Sigmoid colon (tissue), 7 donors: ENCODE measurements at places on chromosomes 13 and 19. TPM values are rescaled to one million over a fixed set of nuclear protein-coding genes. Genes with fewer than 3 reads are reported as not detected.

Gene YJEFN3
- 0.71 TPM for total RNA-seq

DNA sequence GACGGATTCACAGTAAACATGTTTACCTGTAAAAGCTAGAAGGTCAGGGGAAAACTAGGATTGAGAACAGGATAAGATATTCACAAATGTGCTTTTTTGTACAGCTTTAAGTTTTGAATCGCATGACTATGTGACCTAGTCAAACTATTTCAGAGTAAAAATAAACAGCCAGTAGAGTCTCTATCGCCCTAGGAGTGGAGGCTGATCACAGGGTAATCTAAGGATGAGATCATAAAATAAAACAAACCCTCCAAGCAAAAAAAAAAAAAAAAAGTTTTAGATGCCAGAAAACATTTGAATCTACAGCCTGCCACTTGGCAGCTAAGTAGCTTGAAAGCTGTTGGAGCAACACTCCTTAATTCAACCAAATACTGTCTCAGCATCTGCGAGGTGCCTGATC, 26.8 kb downstream of the ZNF350 start:
- no peak overlapping the region for H3K27ac ChIP-seq
- DNase-seq = no peak
- peaks cover 5% of the 10 kb centered on the region for H3K36me3 ChIP-seq
- H3K4me1 ChIP-seq = no peaks in the 10 kb centered on the region

- no peaks in the 10 kb centered on the region for H3K27me3 ChIP-seq
- no peak overlapping the region for H3K27ac ChIP-seq
- no peaks in the 10 kb centered on the region for H3K4me1 ChIP-seq
- no peak for DNase-seq
- H3K36me3 ChIP-seq = no peaks in the 10 kb centered on the region
- H3K4me3 ChIP-seq = no peak overlapping the region
Measured at GRCh38 chr19:31066385-31066784, 282.9 kb downstream of the TSHZ3 start.

DNA sequence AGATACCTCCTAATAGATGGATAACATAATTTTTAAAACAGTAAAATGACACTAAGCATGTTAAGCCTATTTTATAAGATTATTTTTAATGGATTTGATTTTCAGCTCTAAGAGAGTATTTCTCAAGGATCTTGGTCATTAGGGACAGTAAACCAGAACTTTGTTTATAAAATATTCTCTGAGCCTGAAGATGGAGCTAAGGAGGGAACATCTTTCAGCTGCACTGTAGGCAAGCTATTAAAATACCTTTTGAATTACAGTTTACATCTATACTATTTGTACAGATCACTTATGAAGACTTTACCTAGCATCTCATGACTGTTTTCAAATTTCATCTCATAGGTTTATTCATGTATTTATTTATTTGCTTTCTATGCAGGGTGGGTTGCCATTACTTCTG, 345.3 kb downstream of the MYO16 start:
- no peak overlapping the region for H3K27ac ChIP-seq
- no peaks in the 10 kb centered on the region for H3K36me3 ChIP-seq
- no peaks in the 10 kb centered on the region for H3K27me3 ChIP-seq
- H3K4me3 ChIP-seq = no peak overlapping the region
- no peaks in the 10 kb centered on the region for H3K4me1 ChIP-seq

- peak within 1 kb of the TSS; percentile 35 for H3K4me3 ChIP-seq
- peak within 1 kb of the TSS; percentile 45 for H3K27ac ChIP-seq
- no peaks in the 10 kb centered on the region for H3K27me3 ChIP-seq
- no peaks in the 10 kb centered on the region for H3K36me3 ChIP-seq
Measured at GRCh38 chr19:4559569-4559968, at the start of gene SEMA6B. SEMA6B (minus strand) TSS chr19:4559684; CDS start chr19:4558457, 1,227 bp downstream.

Gene MIPEP
- 11.1 TPM for total RNA-seq

- no peaks in the 10 kb centered on the region for H3K36me3 ChIP-seq
- H3K4me3 ChIP-seq = peak overlapping the region; percentile 2
- no peak for DNase-seq
- H3K4me1 ChIP-seq = peaks cover 14% of the 10 kb centered on the region
- peak overlapping the region; percentile 59 for H3K27ac ChIP-seq
Measured at GRCh38 chr13:32310134-32310706, 4.9 kb downstream of the ZAR1L start.

DNA sequence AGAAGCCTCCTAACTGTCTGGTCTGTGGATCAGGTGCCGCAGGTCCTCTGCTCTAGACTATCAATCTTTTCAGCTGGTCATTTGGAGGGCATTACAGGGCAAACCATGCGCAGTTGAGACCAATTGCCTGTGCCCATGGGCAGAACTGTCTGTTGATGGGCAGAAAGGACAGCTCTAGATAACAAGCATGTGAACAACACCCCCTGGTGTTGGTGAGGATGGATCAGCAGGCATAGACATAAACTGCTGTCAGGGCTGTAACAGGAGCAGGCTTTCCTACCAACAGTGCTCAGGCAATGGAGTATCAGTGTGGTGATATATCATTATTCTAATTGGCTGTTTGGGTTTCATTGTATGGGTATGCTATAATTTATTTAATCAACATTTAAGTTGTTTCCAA, 104.7 kb upstream of the KL start:
- no peak for DNase-seq
- H3K4me1 ChIP-seq = peaks cover 5% of the 10 kb centered on the region
- no peaks in the 10 kb centered on the region for H3K27me3 ChIP-seq
- H3K27ac ChIP-seq = no peak overlapping the region
- H3K4me3 ChIP-seq = no peak overlapping the region
- H3K36me3 ChIP-seq = no peaks in the 10 kb centered on the region

Gene PSPN
- 0.41 TPM for total RNA-seq

DNA sequence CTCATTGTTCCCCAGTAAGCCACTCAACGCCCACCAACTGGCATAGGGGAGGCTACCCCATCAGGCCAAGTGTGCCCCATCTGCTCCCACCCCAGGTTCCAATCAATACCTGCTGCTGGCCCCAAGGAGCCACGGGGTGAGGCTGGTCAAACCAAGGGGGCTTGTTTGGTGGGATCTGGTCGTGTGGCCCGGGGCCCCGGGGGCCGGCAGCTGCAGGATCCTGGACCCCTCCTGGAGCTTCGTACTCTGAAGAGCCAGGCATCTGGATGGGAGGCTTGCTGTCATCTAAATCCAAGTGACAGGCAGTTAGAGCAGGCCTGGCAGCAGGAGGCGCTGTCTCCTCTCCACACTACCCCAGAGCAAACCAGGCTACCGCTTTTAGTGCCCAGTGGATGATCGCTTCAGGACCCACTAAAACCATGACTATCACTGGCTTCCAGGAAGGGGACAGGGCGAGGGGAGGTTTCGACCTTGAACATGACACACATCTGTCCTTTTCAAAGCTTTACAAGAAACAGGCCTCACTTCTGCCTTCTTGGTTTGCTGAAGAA, 14.2 kb downstream of the CHERP start:
- no peak overlapping the region for H3K27ac ChIP-seq
- no peaks in the 10 kb centered on the region for H3K27me3 ChIP-seq
- no peaks in the 10 kb centered on the region for H3K4me1 ChIP-seq
- H3K4me3 ChIP-seq = no peak overlapping the region
- H3K36me3 ChIP-seq = peaks cover 100% of the 10 kb centered on the region

DNA sequence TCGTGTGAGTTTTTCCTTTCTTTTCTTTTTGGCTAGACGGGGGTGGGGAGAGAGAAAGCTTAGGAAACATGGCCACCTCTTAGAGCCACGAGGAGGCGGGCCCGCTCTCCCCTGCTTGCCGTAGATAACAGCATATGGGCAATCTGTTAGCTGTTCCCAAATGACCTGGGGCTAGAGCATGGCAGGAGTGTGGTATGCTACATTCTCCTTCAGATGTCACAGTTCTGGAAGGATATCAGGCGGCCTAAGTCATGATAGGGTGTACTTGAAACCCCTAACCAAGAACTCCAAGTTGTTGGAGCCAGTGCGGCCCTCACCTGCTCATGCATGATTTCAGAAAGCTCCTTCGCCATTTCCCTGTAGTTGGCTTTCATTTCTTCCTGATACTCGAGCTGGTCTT, 44.3 kb upstream of the SLC15A1 start:
- H3K27ac ChIP-seq = no peak overlapping the region
- H3K36me3 ChIP-seq = peaks cover 4% of the 10 kb centered on the region
- DNase-seq = no peak
- H3K4me1 ChIP-seq = peaks cover 10% of the 10 kb centered on the region
- no peaks in the 10 kb centered on the region for H3K27me3 ChIP-seq
- H3K4me3 ChIP-seq = no peak overlapping the region

DNA sequence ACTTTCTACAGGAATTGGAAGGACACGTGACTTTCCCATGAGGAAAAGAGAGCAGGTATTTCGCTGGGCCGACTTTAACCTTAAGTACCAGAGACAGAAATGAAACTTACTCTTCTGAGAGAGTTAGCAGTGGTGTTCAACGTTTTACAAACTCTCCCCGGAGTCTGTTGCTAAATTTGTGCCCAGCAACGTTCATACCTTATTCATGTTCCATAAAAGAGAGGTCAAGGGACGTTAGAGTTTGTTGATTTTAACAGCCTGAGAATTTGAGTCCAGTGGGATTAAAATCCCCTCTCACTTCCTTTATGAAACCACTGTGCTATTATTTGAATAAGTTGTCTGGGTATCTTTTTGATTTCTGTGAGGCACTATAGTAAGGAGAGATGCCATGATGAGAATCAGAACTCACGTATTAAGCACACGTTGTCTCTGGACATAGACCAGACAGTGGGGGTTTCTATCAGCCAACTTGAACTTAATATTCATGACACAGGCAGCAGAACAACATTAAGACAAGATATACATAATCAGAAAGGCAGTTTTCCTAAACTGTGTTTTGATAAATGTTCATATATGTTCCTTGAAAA, 33.4 kb downstream of the SPRY2 start:
- H3K36me3 ChIP-seq = no peaks in the 10 kb centered on the region
- DNase-seq = no peak
- no peak overlapping the region for H3K4me3 ChIP-seq
- no peaks in the 10 kb centered on the region for H3K27me3 ChIP-seq
- peak overlapping the region; percentile 2 for H3K27ac ChIP-seq

DNA sequence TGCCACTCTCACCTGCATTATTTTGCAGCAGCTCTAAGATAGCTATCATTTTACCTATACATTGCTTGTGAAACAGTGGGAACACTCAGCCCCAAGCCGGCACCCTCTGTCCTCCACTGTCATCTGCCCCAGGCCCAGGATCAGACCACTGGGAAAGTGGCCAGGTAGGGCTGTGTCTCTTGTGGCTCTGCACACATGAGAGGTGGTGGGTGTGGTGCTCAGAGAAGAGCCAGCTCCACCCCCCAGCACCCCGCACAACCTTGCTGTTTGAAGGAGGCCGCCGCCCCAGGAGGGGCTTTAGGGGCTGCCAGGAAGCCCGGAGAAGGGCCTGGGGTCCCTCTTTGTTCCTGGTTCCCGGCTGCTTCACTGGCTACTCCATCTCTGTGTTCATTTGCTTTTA, 26.6 kb downstream of the PPP1R37 start:
- H3K4me1 ChIP-seq = no peaks in the 10 kb centered on the region
- H3K27me3 ChIP-seq = no peaks in the 10 kb centered on the region
- H3K36me3 ChIP-seq = no peaks in the 10 kb centered on the region
- H3K27ac ChIP-seq = no peak overlapping the region
- no peak overlapping the region for H3K4me3 ChIP-seq

- H3K27me3 ChIP-seq = no peaks in the 10 kb centered on the region
- no peak overlapping the region for H3K4me3 ChIP-seq
- no peaks in the 10 kb centered on the region for H3K4me1 ChIP-seq
- DNase-seq = no peak
Measured at GRCh38 chr13:96431044-96431581, 341.2 kb downstream of the HS6ST3 start.

Gene ZNF112
- 4.6 TPM for total RNA-seq

DNA sequence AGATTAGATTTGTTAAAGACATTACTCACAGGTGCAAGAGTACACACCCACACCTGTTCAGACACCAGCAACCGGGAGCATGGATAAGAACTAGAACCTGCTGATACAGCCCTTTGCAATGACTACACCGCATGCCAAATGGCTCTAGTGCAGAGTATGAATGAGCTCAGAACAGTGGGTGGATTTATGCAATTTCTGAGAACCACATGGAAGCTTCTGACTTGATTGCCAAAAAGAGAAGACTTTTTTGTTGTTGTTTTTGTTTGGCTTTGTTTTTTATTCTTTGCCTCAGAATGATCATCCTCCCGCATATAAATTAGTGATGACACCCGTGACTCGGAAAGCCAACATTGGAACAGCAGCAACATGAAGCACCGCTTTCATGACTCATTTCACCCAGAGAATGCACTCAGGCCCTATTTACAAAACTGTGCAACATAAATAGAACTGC, 77.4 kb upstream of the LRCH1 start:
- no peak overlapping the region for H3K27ac ChIP-seq
- DNase-seq = no peak
- no peaks in the 10 kb centered on the region for H3K27me3 ChIP-seq
- H3K4me1 ChIP-seq = no peaks in the 10 kb centered on the region
- H3K4me3 ChIP-seq = no peak overlapping the region

DNA sequence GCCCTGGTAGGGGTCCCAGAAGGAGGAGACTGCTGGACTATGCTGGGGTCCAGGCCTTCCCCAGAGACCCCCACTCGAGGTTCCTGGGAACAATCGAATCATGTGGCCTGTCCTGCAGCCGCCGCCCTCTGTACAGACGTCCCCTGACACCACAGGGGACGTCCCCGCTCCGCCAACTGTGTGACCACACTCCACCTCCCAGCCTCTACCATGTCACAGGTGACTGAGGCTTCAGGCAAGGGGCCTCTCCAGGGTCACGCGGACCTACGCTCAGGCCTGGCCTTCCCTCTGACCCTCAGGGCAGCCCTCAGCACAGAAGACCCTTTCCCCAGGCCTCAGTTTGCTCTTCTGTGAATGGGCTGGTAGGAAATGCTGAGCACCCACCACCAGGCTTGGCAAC, 13.1 kb upstream of the TMEM161A start:
- no peak overlapping the region for H3K27ac ChIP-seq
- no peak overlapping the region for H3K4me3 ChIP-seq
- no peaks in the 10 kb centered on the region for H3K36me3 ChIP-seq
- H3K4me1 ChIP-seq = no peaks in the 10 kb centered on the region
- H3K27me3 ChIP-seq = no peaks in the 10 kb centered on the region

GRCh38 chr19:57506163-57506562, 6.4 kb downstream of the ZNF773 start:
- H3K27me3 ChIP-seq = no peaks in the 10 kb centered on the region
- no peaks in the 10 kb centered on the region for H3K4me1 ChIP-seq
- H3K36me3 ChIP-seq = peaks cover 22% of the 10 kb centered on the region
- H3K27ac ChIP-seq = no peak overlapping the region
- H3K4me3 ChIP-seq = no peak overlapping the region

Gene SHD
- not detected for total RNA-seq

GRCh38 chr13:44300895-44301638, 72.6 kb upstream of the SERP2 start:
- peaks cover 59% of the 10 kb centered on the region for H3K4me1 ChIP-seq
- no peak overlapping the region for H3K4me3 ChIP-seq
- no peaks in the 10 kb centered on the region for H3K27me3 ChIP-seq
- DNase-seq = peak; percentile 75
